ENCODE measurements at places on chromosomes 2 and 18.

DNA sequence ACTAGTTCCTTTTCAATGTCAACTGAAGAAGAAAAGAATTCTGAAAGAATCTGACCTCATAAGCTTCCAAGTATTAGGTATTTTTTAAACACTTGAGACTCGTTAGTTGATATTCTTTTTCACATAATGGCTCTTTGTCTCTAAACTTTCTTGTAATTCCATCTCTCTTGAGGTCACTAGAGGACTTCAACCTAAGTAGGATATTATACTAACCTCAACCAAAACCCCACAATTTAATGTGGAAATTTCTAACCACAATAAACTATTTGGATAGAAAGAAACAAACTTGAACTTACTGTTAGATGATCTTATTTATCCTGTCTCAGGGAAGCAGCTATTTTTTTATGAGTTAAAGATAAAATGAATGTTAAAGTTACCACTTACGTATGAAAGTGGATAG, 206.9 kb upstream of the FSIP2 start:
- DNase-seq: no peak

DNA sequence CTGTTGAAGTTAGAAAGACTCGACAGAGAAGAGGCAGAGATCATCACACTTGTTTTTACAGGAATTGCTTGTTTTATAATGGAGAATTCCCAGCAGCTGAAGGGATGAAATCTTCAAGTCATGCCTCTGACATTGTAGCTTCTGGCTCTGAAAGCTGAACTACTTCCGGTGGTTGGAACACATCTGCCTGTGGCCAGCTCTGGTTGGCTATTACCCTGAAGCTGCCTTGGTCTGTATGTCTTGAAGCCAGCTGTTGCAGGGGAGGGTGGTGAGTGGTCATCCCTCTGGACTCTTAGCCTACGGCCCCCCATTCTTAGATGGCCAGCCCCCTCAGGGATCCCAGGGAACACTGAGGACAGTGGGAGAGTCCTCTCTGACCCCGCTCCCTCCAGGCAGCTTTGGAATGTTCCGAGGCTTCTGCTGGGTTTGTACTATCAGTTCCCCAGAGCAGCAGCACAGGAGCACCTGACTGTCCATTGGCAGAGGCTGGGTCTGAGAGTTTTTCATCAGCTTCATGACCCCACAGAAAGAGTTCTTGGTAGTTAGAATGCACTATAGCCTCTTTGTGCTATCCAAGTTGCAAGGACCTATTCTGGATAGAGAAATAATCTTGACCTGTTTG, 87.4 kb upstream of the CAPN13 start:
- DNase-seq: no peak

DNA sequence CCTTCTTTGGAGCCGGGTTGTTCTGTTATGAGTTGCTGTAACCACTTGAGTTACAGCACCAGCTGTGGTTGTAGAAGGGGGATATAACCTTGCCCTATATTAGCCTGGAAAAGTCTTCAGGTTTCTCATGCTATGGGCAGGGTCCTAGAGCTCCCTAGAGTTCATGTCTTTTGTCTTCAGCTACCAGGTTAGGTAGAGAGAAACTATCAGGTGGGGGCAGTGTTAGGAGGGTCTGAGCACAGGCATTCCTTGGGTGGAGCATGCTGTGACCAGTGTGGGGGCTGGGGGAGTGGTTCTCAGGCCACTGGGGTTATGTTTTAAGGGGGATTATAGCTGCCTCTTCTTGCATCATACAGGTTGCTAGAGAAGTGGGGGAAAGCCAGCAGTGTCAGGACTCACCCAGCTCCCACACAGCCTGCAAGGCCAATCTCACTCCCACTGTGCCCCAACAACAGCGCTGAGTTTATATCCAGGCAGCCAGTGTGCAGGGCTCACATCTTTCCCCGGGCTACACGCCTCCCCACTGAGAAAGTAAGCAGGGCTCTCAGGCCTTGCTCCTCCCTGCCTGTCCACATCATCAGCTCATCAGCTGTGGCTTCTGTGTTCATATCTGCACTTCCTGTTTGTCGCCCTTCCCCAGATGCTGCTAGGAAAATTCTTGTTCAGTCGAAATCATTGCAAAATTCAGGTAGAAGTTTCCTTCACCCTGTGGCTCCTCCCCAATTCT, 133.8 kb upstream of the NRXN1 start:
- DNase-seq: peak; percentile 16

DNA sequence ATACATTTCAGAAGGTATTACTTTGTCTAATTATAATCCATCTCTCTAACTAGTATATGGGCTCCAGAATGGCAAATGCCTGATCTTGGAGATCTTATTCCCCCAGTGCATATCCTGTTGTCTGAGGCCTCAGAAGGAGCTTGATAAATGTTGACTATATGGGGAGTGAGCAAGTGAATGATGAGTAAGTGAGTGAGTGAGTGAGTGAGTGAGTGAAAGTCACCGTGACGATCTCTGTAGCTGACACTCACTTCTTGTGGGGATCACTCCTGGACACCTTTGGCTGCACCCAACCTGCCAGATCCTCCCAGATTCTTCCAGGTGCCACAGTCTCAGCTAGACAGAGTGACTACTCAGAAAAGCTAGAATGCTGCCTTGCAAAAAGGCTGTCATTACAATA, 2.8 kb downstream of the XDH start:
- no peak for DNase-seq

DNA sequence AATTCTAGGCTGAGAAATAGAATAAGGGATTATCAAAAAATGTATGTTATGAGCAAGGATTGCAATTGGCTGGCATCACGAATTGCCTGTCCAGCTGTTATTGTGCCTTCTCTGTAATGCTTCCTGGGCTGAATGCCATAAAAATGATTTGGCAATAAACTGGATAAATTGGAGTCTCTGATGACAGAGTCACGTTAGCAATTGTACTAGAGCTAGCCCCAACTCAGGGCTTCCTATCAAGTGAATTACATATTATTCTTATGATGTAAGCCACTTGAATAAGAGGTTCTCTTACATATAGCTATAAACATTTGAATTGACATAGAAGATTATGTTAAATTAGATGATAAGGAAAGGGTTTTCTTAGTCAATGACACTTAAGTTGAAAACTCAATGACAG, 607.5 kb upstream of the REG3G start:
- peak; percentile 1 for DNase-seq

GRCh38 chr2:239596792-239597191, 196.0 kb upstream of the HDAC4 start:
- no peak for DNase-seq

- no peak for DNase-seq
Measured at GRCh38 chr2:25402477-25402876, 60.8 kb upstream of the DNMT3A start.

DNA sequence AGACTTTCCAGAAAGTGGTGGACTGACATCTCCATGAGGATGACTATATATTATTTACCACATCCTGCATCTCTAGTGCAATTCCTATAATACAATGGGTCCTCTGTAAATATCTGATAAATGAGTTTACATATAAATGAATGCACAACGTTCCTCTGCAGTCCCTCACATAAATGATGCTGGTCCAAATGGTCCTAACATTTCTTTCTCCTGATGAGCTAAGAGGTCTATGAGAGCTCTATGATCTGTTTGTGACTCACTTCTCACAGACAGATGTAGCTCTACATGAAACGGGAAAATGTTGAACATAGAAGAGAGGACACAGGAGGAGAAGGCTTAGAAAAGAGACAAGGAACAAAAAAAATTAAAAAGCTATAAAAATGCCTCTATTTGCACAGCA, 201.2 kb upstream of the PIK3C3 start:
- peak; percentile 26 for DNase-seq

DNA sequence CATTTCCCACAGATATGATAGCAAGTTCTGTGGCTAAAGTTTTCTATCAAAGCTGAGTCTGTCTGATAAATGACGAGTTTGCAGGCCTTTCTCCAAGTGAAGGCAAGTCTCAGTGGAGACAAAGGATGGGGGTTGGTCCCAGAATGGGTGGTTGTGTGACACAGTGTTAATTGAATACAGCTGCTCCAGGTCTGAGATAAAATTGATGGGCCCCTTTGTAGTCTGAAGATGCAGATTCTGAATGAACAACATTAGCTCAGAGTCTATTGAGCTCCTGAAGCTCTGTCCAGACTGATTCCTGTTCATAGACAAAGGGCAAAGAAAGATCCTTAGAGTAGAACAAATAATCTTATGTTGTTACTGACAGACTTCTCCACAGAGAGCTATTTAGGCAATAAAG, 296.9 kb upstream of the CYRIA start:
- peak; percentile 52 for DNase-seq

- DNase-seq: no peak
Measured at GRCh38 chr2:202769201-202769600, 102.4 kb downstream of the ICA1L start.

- DNase-seq: no peak
Measured at GRCh38 chr2:147665105-147665504, 179.7 kb upstream of the ACVR2A start.

- DNase-seq: no peak
Measured at GRCh38 chr2:126303113-126303512, 352.8 kb upstream of the GYPC start.

DNA sequence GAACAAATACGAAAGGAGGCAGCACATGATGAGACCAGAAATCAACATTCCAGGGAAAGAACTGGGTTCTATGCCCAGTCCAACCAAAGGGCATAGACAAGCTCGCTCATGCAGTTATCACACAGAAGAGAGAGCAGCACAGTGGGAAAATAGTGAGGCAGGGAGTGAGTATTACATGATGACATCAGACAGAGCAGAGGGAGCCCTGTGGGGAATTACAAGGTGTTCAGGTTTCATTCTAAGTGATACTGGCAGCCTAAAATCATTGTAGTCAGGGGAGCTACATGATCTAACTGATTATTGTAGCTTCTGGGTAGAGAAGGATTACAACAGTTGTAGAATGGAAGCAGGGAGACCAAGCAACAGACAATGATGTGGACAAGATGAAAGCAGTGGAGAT, 658.5 kb downstream of the ARHGAP15 start:
- DNase-seq: no peak

- peak; percentile 61 for DNase-seq
Measured at GRCh38 chr2:138274421-138275291, 226.9 kb upstream of the SPOPL start.

- no peak for DNase-seq
Measured at GRCh38 chr2:236715491-236715961, 145.9 kb downstream of the ACKR3 start.

DNA sequence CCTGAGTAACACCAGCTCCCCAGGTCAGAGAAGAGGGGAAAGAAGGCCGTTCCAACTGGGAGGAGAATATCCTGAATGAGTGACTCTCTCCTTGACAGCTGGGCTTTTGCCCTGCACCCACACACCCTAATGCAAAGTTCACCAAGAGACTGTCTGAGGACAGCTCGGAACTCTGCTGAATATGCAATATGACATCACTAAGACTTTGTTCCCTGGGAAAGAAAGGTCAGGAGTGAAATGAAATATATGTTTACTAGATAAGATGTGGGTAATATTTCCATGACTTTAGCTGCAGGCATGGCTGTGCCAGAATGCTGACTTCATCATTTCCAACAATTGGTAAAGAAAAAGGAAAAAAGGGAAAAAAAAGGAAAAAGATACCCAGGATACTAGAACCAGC, 488.2 kb upstream of the RAB6C start:
- DNase-seq: no peak

DNA sequence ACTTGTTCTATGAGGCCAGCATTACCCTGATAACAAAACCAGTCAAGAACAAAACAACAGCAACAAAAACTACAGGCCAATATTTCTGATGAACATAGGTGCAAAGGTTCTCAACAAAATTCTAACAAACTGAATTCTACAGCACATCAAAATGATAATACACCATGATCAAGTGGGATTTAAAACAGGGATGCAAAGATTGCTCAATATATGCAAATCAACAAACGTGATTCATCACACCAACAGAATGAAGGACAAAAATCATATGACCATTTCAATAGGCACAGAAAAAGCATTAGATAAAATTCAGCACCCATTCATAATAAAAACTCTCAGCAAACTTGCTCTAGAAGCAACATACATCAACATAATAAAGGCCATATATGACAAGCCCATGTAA, 173.6 kb downstream of the CAMKMT start:
- DNase-seq: no peak

DNA sequence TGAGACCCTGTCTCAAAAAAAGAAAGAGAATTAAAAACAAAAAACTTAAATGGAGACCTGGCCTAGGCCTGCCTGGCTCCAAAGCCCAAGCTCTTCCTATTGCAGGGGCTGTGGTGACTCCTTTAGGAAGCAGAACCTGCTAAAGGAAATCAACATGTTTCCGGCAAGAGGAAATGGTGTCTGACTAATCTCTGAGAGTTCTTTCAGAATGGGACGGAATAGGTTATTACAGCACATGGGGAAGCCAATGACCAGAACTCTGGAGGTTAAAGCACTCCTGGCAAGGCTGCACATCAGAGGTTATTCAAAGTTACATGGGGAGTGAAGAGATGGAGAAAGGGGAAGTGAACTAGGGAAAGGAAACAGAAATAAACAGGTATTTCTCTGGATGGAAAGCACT, 21.4 kb downstream of the KIF3C start:
- DNase-seq: peak; percentile 23

- DNase-seq: no peak
Measured at GRCh38 chr2:6832596-6833299, 33.0 kb downstream of the CMPK2 start.

GRCh38 chr2:192203876-192204275, 9.1 kb upstream of the TMEFF2 start:
- DNase-seq: no peak
